ENCODE measurements at places on chromosomes 6 and 20. TPM values are rescaled to one million over a fixed set of nuclear protein-coding genes. Genes with fewer than 3 reads are reported as not detected.

The C20orf202 gene
- 0.16 TPM for total RNA-seq

The VSTM2L gene
- total RNA-seq = 39.6 TPM

The TP53TG5 gene
- total RNA-seq = not detected

The RIMS4 gene
- 77.5 TPM for total RNA-seq

The RGS17 gene
- total RNA-seq = 119 TPM

DNA sequence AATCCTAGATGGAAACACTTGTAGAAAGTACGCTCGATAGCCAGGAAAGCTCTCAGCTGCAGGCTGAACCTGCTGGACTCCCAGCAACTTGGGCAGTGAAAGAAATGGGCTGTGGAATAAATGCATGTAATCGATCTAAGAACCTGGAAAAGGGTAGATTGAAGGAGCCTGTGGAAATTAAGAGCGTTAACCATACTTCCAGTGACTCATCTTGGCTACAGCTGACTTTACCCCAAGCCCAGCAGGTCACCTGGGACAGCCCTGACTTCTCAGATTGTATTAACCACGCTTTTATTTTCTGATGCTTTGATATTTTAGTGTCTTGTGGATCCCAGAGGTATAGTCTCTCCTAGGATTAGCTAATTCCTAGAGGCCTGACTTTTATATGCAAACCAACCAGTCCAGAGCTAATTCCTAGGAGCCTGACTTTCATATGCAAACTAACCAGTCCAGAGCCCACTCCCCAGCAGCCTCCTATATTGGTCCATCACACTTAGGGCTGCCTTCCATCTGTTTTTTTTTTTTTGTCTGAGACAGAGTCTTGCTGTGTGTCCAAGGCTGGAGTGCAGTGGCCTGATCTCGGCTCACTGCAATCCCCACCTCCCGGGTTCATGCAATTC lies 86.3 kb downstream of the GMPR start:
- DNase-seq = no peak

- no peak for DNase-seq
Measured at GRCh38 chr20:31452575-31452974, 12.1 kb downstream of the DEFB123 start.

DNA sequence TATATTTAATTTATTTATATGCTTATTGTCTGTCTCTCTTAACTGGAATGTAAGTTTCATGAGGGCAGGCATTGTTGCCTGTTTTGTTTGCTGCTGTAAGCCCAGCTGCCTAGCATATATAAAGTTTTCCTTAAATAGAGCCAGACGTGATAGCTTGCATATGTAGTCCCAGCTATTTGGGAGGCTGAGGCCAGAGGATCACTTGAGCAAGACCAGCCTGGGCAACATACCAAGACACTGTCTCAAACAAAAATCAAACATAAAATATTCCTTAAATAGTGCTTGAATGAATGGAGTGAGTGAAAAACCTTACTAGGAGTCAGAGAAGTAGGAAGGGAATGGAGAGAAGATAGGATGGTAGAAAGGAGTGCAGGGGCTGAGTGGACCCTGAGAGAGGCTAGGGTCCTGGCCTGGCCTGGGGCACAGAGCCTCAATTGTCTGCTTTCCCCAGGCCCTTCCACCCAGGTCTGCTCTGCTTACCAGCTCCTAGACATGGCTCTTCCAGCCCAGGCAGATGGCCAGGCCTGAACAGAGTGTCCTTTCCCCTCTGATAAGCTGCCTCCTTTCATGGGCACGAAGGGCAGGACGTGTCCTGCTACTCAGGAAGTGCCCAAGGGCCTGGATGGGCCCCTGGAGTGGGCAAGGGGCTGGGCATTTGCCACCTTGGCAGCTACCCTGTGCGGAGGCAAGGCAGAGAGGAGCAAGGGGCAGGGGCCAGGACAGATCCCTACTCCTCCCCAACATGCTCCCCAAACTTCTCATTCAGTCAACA lies 17.7 kb upstream of the BAK1 start:
- no peak for DNase-seq

DNA sequence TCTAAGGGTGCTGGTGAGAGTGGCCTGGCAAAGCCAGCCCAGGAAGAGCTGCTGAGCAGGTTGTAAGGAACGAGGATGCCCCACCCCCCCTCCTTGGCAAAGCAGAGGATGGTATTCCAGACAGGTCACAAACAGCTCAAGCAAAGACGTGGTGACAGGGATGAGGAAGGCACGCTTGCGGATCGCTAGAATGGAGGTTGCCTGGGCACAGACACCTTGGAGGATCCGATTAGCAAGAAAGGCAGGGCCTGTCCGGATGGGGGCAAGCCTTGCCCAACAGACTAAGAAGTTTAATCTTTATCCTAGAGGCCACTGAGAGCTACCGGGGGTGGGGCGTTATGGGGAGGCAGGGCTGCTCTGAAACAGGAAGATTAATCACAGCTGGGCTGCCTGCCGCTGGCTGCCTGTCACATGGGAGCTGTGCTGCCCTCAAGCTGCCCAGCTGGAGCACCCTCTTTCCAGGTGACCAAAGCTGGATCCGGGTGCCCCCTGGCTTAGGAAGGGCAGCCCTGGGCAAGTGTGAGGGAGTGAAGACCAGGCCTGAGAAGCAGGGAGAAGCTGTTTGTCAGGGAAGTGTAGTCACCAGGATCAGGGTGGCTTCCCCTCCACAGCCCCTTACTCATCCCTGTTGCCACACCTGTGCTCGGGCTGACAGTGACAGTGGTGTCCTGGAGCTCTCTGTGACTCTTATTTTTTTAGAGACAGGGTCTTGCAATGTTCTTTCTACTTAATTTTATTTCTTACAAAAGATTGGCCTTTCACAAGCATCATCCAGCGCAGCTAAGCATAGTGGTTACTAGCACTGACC lies 9.1 kb upstream of the MAPK13 start:
- no peak for DNase-seq

- no peak for DNase-seq
Measured at GRCh38 chr20:22374066-22374465, 210.3 kb downstream of the FOXA2 start.

DNA sequence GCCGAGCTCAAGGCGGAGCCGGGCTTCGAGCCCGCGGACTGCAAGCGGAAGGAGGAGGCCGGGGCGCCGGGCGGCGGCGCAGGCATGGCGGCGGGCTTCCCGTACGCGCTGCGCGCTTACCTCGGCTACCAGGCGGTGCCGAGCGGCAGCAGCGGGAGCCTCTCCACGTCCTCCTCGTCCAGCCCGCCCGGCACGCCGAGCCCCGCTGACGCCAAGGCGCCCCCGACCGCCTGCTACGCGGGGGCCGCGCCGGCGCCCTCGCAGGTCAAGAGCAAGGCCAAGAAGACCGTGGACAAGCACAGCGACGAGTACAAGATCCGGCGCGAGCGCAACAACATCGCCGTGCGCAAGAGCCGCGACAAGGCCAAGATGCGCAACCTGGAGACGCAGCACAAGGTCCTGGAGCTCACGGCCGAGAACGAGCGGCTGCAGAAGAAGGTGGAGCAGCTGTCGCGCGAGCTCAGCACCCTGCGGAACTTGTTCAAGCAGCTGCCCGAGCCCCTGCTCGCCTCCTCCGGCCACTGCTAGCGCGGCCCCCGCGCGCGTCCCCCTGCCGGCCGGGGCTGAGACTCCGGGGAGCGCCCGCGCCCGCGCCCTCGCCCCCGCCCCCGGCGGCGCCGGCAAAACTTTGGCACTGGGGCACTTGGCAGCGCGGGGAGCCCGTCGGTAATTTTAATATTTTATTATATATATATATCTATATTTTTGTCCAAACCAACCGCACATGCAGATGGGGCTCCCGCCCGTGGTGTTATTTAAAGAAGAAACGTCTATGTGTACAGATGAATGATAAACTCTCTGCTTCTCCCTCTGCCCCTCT lies 1.1 kb downstream of the CEBPB start:
- peak; percentile 47 for DNase-seq

GRCh38 chr6:159981071-159981402 lies 12.2 kb downstream of the IGF2R start:
- DNase-seq = no peak

DNA sequence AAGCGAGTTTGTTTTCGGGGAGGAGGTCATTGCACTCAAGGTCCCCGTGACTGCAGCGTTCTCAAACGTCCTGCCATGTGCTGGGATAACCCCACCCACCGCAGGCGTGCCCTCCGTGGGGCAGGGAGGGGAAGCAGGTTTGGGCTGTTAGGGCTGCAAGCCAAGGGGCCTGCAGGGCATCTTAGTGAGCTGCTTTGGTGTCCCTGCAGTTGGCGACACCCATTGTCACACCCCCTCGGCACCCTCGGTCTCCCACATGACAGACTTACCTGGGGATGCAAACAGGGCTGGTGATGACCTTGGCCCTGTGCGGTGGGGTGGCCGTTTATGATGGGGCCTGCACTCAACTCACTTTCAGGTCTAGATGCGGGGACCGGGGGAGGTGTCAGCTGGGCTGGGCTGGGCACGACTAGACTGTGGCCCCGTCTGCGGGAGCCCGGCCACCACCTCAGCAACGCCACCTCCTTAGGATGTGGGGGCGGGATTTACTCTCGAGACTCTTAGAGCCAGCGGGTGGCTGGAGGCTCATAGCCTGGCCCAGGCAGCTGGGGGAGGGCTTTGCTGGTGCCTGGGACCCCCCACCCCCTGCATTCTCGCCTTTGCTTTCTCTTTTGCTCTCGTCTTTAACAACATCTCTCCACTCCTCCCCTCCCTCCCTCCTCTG lies 6.5 kb upstream of the GATA5 start:
- DNase-seq = no peak

- peak; percentile 19 for DNase-seq
Measured at GRCh38 chr20:21505810-21506530, 7.9 kb downstream of the NKX2-2 start.

- no peak for DNase-seq
Measured at GRCh38 chr6:47822856-47823554, 41.2 kb downstream of the OPN5 start.
